ENCODE measurements at places on chromosomes 1 and 21.

GRCh38 chr1:6086762-6087376, 41.2 kb downstream of the KCNAB2 start:
- no peak for DNase-seq

- DNase-seq: no peak
Measured at GRCh38 chr1:54124472-54124871, 28.3 kb downstream of the CDCP2 start.

DNA sequence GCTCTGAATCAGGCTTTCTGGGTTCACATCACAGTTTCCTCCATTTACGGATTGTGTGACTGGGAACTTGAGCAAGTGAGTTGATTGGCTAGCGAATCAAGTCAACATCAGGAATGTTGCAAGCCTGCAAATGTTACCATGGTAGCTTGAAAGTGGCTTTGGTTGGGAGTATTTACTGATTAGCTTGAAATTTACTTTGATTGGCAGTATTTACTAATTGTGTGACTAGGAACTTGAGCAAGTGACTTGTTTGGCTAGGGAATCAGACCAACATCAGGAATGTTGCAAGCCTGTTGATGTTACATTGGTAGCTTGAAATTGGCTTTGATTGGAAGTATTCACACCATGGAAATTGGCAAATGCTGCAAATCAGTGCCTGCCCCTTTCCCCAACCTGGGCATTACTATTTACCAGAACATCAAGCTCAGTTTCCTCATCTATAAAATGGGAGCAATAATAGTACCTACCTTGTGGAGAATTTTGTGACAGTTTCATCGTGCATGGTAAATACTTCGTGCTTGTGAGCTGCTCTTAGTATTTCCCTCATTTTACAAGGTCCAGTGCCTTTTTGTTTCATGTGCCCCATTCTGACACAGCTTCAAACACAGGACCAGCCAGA, 23.1 kb upstream of the B3GALNT2 start:
- no peak for DNase-seq

DNA sequence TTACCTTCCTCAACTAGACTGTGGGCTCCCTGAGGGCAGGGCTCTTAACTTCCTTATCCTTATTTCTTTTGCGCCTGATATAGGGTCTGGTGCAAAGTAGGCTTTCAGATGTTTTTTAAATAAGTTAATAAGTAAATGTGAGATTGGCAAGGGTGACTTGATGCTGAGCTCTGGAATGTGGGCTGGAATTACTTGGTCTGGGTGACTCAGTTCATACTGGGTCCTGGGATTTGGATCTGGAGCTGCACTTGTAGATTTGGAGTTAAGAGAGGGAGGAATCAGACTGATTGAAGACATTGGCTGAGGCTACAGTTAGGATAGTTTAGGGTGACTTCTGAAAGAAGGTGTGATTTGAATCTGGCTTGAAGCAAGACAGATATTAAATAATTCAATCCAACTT, 190.9 kb downstream of the GIPC2 start:
- DNase-seq: no peak

All from stimulated activated naive CD8-positive, alpha-beta T cell treated with anti-CD3 and anti-CD28 coated beads, Interleukin-15, amount 100 ng/mL, for 72 hours (primary cell).